ENCODE measurements at places on chromosomes 13 and 19.

GRCh38 chr19:49343123-49343522 lies 7.9 kb downstream of the CD37 start:
- no peak for DNase-seq

DNA sequence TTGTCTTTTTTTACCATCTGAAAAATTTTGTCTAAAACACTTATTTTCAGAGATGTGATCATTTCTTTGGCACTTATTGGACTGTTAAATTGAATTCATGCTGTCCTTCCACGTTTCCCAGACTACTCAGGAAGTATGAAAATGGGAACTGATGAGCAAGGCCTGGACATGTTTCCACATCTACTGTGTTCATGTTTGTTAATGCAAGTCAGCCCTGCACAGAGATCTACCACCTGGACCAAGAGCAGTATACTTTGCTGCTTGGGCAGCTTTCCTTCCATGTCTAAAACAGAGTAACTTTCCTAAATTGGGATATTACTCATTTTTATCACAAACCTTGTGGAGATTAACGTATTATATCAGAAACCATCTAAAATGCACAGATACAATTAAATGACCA lies 687.4 kb downstream of the DIAPH3 start:
- no peak for DNase-seq

- no peak for DNase-seq
Measured at GRCh38 chr13:83219832-83220231, 662.4 kb downstream of the SLITRK1 start.

DNA sequence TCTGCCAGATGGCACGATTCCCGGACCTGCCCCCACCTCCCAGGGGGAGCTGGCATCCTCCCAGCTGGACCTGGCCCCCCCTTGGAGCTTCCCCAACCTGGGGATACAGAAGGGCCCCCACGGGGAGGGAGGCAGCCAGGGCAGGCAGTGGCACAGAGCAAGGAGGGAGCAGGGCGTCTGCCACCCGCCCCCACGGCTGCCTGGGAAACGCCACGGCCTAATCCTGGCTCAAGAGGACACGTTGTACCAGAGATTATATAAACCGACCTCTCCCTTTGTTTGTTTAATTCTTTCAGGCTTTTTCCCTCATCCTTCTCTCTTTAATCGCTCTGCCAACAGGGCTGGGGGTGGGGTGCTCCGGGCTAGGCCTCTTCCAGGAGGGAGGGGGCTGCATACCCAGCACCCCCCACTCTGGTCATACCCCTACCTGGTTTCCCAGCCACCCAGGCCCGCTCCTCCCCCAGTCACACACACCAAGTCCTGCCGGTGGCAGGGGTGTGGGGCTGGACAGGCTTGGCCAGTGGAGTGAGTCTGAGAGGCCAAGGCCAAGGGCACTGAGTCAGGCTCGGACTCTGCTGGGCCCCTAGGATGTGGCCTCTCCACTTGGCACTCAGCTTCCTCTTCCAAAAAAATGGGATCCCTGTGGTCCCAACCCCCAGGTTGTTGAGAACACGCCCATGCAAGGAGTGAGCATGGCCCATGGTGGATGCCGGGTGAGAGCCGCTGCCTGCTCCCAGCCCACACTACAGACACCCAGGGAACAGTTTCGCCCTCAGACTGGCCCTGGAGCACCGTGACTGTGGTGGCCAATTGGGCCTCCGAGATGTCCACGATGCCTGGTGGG lies 29.5 kb upstream of the NFIC start:
- no peak for DNase-seq

GRCh38 chr19:31784671-31785101 lies 435.4 kb upstream of the TSHZ3 start:
- DNase-seq = no peak

DNA sequence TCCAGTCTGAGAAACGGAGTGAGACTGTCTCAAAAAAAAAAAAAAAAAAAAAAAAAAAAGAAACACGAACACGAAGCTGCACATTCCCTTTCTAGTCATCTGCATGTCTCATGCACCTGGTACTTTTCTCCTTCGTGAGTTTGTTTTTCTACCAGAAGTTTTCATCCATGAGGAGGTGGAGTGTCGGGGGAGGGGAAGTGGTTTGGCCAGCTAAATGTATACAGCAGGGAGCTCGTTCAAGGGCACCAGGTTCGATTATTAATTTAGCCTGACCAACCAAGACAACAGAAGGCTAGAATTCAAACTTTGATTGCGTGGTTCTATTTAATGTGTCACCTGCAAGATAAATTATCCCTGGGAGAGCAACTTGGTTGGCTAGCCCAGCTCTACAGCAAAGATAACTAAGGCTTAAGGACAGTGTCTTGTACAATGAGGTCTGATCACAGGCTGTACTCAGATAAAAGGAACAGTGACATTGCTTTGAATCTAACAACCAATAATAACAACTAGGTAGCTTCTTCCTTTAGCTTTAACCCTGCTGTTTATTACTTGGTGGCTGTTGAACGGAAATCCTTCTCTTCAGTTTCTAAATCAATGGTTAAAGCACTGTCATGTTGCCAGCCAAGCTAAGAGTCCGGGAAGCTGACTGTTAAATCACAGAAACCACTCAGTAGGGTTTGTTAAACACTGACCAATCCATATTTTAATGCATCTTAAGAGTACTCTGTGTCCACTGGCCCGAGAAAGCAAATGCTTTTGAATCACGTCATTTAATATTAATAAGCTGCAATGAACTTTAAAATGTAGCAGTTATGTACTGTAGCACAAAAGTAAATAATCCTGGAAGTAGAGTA lies 98.4 kb upstream of the STARD13 start:
- DNase-seq = no peak

DNA sequence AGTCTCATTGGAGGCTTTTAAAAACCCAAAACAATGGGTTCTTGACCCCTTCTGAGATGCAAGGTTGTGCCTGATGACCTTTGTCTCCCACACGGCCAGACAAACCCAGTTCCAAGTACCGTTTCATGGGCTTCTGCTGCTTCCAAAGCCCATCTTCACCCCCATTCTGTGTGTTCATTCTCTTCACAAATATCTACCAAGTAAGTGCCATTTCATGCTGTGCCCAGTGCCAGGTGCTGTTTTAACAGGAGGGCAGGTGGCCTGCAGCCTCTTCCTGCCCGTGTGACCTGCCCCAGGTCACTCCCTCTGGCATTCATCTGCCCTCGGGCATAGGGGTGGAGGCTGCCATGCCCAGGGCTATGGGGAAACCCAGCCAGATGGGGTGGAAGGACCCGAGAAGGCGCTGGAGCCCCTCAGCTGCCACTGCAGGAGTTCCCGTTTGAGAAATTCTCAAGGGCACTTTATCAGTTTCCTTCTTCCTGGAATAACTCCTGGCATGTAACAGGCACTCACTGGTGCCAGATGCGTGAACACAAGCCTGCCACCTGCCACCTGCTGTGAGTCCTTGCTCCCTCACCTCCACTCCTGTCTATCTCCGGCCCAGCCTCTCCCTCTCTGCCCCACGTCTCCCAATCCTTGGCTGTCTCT lies 12.5 kb downstream of the CAPN12 start:
- DNase-seq = no peak

DNA sequence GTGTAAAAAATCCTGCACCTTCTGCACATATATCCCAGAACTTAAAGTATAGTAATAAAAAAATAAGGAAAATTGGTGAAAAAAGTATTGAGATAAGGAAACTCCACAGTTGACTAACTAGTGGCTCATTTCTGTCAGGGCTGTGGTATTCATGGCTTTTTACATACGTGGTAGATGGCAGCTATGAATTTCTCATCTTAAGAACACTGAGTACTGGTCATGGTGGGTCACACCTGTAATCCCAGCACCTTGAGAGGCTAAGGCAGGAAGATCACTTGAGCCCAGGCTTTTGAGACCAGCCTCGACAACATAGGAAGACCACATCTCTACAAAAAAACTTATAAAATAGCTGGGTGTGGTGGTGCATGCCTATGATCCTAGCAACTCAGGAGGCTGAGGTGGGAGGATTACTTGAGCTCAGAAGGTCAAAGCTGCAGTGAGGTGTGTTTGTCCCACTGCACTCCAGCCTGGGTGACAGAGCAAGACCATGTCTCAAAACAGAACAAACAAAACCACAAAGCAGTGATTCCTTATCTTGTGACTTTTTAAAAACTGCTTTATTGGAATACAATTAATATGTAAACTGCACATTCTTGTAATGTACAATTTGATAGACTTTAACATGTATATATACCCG lies 16.8 kb downstream of the SLAIN1 start:
- DNase-seq = no peak

GRCh38 chr13:28421676-28422410 lies 73.1 kb downstream of the FLT1 start:
- no peak for DNase-seq

GRCh38 chr13:113860051-113860664 lies 3.7 kb downstream of the GAS6 start:
- no peak for DNase-seq

DNA sequence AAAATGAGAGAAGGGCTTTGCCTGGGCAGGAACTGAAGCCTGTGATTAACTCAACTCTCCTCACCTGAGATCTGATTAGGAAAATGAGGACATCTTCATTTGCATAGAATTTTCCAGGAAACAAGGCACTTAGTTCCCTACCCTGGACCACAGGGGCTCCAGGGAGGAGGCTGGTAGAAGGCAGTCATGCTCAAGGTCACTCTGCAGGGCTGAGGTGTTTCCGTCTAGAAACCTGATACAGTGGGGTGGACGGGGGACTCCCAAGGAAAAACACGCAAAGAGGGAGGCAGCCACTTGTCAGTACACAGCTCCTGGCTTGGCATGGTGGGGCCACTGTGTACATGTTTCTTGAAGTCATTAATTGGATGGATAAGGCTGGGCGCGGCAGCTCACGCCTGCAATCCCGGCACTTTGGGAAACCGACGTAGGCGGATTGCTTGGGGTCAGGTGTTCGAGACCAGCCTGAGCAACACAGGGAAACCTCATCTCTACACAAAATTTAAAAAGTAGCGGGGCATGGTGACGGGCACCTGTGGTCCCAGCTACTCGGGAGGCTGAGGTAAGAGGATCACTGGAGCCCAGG lies 6.0 kb downstream of the KLK14 start:
- DNase-seq = no peak

DNA sequence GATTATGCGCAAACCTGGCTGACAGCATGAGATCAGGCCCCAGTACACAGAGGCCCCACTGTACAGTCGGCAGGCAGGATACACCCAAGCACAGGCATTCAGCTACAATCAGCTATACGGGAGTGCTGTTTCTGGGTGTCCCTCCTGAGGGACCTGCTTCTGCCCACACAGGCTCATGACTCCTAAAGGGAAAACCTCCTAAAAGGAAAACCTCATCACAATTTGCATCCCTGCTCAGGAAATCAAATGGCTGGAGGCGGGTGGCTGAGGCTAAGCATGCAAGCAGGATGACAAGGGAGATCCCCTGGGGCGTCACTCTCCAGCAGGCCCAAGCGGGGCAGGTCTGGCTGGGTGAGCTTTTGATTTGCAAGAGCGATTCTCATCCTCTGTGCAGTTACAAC lies 99.8 kb downstream of the CRYL1 start:
- no peak for DNase-seq

DNA sequence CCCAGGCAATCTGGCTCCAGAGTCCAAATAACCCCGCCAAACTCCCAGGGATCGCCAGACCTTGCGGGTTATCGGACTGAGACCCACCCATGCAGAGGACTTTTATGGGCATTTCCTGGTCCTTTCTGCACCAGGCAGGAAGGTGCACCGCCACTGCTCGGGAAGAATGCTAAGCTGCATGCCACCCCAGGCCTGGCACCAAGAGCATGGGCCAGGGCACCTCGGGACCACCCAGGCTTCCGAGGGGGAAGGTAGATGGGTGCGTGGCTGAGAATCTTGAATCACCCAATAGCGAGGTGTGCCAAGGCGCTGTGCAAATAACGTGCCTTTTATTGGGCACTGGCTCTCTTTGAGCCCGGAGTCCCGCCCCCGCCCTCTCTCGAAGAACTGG lies 422 bp upstream of the ZNF575 start:
- DNase-seq = no peak

GRCh38 chr13:97977982-97978381 lies 24.5 kb downstream of the IPO5 start:
- DNase-seq = no peak

- no peak for DNase-seq
Measured at GRCh38 chr19:29389495-29389894, 136.3 kb upstream of the VSTM2B start.

- no peak for DNase-seq
Measured at GRCh38 chr13:32824675-32825074, 191.5 kb upstream of the KL start.

DNA sequence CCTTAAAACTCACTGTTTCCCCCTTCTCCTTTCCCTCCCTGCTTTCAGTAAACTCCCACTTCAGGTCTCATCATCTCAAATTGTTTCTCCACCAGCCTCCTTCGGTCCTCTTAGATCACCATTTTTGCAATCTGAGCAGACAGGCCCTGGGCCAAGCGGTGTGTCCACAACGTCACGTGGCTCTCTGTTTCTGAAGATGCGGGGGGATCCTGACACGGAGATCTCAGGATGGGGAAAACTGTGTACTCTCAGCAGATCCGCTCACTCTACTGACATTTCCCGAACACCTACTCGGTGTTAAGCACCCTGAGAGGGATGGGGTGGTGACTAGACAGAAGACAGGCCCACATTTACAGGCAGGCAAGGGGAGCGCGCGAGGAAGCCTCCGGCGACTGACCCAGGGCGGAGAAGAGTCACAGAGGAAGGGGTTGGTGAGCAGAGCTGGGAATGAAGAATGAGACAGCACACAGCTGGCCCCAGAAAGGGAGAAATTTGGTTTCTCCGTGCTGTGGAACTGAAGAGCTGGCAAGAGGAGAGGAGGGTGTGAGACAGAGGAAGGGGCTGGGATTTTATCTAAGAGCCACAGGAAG lies 38.8 kb downstream of the SERP2 start:
- DNase-seq = no peak

Measured in stimulated activated CD4-positive, alpha-beta T cell treated with anti-CD3 and anti-CD28 coated beads, Interleukin-15, amount 100 ng/mL, for 1 hour (primary cell).